AML-193 (cell line): ENCODE measurements at places on chromosomes 3 and 15.
A peak's percentile ranks its signal among the peaks of the same experiment; 100 is the strongest.

- no peak for DNase-seq
These were observed 1036.6 kb downstream of the NAALADL2 start for GRCh38 chr3:175895731-175896130.

GRCh38 chr3:138063416-138063815 is 52.0 kb downstream of the DZIP1L start:
- no peak for DNase-seq

- no peak for DNase-seq
These were observed 110.5 kb upstream of the ADAMTS9 start for GRCh38 chr3:64798316-64798715.

- DNase-seq: no peak
These were observed 83.4 kb downstream of the NEK11 start for GRCh38 chr3:131110087-131110486.

GRCh38 chr15:47422881-47423665 is 294.2 kb upstream of the SEMA6D start:
- DNase-seq: no peak

- DNase-seq: no peak
These were observed 3.1 kb downstream of the CCDC33 start for GRCh38 chr15:74239051-74239705.

- peak; percentile 64 for DNase-seq
These were observed 975 bp upstream of the FOXP1 start for GRCh38 chr3:71584394-71585011.

DNA sequence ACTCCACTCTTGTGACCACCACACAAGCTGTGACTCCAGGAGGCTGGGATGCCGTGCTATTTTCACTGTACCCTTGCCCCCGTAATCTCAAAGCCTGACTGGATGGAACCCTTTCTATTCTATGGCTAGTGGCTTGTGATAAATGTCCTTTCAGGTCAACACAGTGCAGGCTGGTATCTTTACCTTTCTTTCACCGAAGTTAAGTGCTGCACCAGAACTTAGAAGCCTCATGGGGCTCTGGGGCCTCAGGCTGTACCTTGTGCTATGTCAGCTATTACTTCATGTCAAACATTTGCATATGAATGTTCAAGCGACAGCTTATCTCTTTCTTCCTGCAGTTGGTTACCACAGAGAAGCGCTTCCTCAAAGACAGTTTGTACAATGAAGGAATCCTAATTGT is 66.8 kb downstream of the RPL39L start:
- DNase-seq: no peak

DNA sequence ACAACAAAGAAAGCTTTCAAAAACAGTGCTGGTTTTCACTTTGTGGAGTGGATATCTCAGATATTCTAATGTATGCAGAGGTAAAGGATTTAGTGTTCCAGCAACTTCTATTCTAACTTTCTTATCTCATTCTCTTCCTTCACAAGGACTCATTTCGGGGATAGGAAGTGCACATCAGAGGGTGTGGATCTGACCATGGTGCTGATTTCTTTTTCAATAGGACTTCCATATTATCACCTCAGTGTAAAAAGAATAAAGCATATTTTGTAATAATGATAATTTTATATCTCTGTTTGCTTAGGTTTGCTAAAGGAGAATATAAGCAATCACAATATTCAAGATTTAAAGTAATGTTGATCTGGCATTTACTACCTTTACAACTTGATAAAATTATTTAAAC is 12.5 kb upstream of the CADM2 start:
- no peak for DNase-seq

- DNase-seq: peak; percentile 40
These were observed 336.3 kb upstream of the CFAP20DC start for GRCh38 chr3:59386165-59386564.

DNA sequence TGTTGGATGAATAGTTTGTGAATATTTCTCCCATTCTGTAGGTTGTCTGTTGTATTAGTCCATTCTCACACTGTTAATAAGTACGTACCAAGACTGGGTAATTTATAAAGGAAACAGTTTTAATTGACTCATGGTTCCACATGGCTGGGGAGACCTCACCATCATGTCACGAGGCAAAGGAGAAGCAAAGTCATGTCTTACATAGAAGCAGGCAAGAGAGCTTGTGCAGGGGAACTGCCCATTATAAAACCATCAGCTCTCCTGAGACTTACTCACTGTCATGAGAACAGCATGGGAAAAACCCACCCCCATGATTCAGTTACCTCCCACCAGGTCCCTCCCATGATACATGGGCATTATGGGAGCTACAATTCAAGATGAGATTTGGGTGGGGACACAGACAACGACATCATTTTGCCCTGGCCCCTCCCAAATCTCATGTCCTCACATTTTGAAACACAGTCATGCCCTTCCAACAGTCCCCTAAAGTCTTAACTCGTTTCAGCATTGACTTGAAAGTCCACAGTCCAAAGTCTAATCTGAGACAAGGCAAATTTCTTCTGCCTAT is 133.2 kb downstream of the LMLN start:
- no peak for DNase-seq

- DNase-seq: no peak
These were observed 246.1 kb upstream of the ATP10A start for GRCh38 chr15:26109203-26109602.

DNA sequence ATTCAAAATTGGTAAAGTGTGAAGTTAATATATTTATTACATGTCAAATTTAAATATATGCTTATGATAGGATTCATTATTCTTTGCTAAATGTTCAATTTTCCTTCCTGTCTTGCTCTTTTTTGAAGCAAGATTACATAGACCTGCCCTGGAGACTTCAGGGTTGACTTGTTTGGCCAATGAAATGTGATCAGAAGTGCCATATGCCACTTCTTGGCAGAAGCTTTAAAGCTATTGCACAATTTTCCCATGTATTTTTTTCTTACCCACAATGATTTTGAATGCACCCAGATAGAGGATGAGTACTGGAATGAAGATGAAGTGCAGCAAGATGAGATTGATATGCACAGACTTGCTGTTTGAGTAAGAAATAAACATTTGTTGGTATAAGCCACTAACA is 406.3 kb upstream of the BCHE start:
- DNase-seq: no peak

DNA sequence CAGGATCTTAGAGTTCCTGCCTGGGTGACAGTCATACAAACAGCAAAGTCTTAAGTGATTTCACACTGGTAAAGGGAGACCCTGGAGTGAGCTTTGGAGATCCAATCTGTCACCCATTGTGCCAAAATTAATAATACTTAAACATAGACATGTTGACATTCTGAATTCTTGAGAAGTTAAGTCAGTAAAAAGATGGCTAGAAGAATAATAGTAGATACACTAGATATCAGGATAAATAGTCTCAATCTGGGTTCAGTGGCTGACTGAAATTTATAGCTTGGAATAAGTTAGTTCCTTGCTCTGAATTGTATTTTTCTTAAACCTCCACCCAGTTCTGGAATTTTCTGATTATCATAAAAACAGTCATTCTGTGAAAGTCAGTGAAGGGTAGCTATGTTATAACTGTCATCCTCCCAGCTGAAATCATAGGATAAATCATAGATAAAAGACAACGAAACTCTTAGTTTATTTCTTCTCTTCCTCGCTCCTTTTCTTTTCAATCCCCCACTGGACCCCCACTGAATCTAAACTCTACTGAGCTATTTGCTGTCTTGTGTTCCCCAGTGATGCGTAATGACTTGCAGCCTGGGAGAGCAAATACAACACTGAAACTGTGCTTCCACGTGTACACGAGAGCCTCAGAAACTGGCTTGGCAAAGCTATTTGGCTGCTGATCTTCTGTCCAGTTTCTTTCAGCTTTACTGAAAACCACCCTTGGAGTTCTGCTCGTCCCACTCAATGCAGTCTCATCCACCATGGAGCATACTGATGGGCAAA is 175.4 kb upstream of the TP63 start:
- DNase-seq: no peak

GRCh38 chr3:46138581-46138980 is 69.5 kb downstream of the CCR1 start:
- DNase-seq: no peak

DNA sequence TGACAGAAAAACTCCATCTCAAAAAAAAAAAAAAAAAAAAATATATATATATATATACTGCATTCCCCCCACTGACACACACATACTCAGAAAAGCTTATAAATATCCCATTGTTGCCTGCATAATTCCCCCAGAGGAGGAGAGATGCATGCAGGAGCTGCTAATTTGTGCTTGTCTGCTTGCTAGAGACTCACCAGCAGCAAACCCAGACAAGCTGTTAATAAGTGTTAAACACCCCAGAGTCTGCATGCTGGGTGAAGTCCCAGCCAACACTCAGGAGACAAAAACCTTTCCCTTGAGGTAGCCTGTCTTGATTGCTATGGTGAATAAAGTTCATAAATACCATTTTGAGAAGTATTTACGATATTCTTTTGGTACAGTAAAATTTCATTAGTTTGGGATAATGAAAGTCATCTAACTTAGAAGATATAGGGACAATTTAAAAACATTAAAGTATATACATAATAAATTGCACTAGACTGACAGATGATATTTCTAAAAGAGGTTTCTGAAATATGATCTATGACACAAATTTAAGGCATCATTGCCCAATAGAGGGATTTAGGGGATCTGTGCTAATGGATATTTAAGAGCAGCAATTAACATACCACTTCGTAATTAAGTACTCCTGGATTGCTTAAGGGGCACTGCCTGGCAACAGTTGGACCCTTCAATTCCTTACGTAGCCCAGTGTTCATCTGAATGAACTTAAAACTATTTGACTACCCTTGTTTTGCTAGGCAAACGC is 400.0 kb upstream of the C2CD4B start:
- DNase-seq: no peak

DNA sequence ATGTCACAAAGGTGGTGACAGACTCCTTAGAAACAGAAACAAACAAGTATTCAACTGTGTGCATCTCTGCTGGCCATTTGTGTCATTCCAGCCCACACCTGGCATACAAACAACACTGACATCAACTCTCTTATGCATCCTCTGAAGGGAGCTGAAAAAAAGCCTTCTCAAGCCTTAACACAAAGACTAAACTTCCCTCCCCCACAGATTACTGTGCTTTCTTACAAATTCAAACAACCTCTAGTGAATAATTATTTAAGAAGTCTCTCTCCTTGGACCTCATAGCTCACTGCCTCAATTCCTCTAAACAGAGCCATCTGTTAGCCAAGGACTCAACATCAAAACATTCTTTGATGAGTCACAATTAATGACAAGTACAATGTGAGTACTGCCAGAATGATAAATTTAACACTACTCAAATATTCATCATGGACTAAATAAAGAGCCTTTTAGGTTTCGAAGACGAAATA is 132.1 kb downstream of the WDR76 start:
- DNase-seq: no peak

- DNase-seq: no peak
These were observed 51.7 kb downstream of the FAM174B start for GRCh38 chr15:92603743-92604470.

DNA sequence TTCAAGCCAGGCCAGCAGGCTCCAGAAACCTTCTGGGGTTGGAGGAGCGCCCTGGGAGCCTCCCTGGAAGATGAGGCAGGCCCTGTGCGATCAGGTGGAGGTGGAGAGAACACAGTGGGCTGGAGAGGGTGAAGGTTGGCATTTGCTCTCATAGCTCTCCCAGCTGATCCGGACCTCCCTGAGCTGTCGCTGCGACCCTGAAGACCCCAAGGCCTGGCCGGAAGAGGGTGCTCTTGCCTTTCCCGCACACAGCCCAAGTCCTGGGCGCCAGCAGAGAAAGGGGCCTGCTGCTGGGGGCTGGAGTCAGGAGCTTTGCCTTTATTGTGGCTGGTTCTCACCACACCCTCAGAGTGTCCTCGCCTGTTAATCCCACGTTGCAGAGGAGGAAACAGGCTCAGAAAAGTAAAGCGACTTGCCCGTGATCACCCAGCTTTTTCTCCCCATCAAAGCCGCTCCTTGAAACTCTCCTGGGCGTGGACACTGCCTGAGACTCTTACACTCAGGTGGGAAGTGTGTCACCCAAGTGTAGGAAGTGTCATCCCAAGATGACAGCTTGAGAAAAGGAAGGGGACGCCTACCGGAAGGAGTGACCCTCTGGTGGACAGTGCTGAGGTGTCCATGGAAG is 8.6 kb upstream of the RPL29 start:
- no peak for DNase-seq

DNA sequence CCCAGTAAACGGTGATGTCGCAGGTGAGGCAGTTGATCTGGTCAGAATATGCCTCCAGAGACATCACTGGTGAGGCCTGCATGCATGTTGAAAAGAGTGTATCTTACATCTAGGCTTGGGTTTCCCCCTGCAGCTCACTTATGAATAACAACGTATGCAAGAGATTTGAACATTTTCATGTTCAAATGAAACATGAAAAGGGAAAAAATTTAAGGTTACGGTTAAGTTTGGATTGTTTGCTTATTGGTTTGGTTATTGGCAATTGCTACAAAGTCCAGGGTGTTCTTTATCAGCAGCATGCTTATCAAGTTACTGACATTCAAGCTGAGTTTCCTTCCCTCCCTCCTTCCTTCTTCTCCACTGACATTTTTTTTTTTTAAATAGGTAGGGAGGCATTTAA is 123.2 kb downstream of the IGF1R start:
- no peak for DNase-seq
